T-helper 9 cell (primary cell): ENCODE measurements at places on chromosomes 3 and 15.

DNA sequence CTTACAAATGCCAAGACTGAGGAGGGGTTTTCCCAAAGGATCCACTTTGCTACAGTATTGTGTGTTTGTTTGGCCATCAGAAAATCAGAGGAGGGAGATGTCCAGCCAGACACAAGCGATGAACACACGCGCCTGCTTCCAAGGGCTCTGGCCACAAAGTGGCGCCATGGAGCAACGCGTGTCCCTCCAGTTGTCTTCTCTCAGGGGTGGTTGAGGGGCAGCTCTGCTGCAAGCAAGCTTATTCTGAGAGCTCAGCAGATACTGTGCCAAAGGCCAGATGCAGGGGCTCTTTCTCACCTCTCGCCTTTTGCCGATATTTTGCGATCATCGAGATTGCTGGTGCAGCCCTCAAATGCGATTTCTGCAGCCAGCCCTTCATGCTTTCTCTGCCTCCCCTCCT, 88.9 kb upstream of the OSBPL11 start:
- DNase-seq, result no peak

DNA sequence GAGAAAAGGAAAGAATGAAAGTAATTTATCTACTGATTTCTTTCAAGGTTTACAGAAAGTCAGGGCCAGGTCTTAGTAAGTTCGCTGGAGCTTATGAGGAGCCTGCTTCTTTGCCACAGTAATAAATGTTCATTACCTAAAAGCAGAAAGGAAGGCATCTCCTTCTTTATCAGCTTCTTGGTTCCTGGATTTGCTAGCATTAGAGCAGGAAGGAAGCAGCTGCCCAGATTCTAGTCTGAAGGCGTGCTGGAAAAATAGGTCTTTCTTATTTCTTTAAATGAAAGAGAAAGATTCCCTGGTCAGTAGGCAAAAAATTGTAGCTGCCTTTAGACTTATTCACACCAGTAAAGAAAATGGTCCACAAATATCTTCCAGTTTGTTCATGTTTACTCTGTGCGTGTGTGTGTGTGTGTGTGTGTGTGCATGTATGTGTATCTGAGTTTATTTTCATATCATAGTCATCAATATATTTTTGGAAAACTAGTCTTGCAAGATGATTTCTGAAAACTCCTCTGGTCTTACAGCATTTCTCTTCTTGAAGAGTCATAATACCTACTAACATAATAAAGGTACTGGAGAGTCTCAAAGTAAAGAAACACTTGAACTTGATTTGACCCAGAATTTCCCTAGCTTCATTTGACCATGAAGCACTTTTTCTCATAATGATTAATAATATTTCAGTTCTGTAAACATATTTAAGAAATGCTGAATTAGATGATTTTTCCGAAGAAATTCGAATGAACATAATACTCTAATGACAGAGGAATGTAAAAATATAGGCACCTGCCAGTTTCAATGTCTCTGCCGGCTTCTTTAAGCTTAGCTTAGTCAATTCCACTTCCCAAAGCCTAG, 255.3 kb upstream of the ZPLD1 start:
- DNase-seq, result no peak

- DNase-seq, result no peak
These were observed 7.3 kb downstream of the TYRO3 start for GRCh38 chr15:41566121-41566885.

- no peak for DNase-seq
These were observed 150.8 kb downstream of the TMEM108 start for GRCh38 chr3:133188996-133189395.

- DNase-seq, result no peak
These were observed 41.9 kb downstream of the EMC4 start for GRCh38 chr15:34266751-34267150.

- DNase-seq, result no peak
These were observed 14.6 kb downstream of the GABPB1 start for GRCh38 chr15:50340416-50340815.

GRCh38 chr15:71743861-71744382, 66.4 kb upstream of the NR2E3 start:
- peak; percentile 57 for DNase-seq

GRCh38 chr3:69409831-69410230, 23.9 kb upstream of the FRMD4B start:
- no peak for DNase-seq

GRCh38 chr3:171777596-171777995, 32.7 kb downstream of the PLD1 start:
- no peak for DNase-seq

- DNase-seq, result no peak
These were observed 25.1 kb upstream of the GOLGA8B start for GRCh38 chr15:34608517-34608916.

DNA sequence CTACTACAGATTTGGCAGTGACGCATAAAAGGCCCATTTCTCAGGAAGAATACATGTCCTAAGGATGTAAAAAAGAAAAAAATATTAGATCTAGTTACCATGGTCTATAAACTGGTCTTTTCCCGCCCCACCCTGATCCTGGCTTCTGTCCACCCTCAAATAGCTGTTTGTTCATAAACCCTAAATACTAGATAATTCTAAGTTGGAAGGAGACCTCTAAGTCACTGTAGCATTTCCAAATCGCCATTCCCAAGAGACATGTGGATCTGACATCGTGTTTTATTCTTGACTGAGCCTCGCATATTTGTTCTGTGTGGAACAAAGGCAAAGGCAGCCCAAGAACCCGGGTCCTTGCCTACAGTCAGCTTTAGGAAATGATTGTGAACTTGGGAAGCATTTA, 49.0 kb downstream of the LMCD1 start:
- no peak for DNase-seq

GRCh38 chr3:72659188-72659587, 189.1 kb downstream of the SHQ1 start:
- no peak for DNase-seq

GRCh38 chr3:119324899-119325298, 30.7 kb downstream of the ARHGAP31 start:
- no peak for DNase-seq

DNA sequence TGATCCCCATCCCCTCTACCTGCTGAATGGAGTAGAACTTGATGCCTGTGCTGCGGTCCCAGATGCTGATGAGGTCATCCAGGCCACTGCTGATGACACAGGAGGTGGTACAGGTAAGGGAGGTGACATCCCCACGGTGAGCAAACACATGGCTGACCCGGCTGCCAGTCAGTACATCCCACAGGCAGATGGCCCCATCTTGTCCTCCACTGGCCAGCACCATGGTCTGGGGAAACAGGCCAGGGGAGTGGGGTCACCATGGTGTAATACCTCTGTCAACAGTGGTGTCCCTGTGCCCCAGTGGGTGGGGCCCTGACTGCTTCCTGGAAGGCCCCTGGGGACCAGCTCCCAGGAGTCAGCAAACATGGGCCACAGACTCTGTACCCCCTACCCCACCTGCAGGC, 33.3 kb downstream of the PTPN23 start:
- no peak for DNase-seq

DNA sequence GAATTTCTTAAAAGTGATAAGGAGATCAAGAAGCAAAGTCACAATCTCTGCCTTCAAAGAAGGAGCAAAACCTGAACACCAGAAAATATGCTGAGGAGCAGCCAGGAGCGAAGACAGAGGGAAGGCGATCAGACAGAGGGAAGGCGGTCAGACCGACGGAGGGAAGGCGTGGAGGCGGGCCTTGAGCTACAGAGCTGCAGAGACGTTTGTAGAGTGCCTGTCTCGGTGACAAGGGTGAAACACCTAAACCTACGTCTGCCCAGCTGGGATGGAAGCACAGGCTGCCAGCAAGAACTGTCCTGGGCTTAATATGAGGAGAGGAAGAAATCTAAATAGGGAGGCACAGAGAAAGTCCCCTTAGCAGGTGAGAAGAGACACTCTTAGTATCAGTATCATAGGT, 476.0 kb downstream of the OCA2 start:
- DNase-seq, result no peak

DNA sequence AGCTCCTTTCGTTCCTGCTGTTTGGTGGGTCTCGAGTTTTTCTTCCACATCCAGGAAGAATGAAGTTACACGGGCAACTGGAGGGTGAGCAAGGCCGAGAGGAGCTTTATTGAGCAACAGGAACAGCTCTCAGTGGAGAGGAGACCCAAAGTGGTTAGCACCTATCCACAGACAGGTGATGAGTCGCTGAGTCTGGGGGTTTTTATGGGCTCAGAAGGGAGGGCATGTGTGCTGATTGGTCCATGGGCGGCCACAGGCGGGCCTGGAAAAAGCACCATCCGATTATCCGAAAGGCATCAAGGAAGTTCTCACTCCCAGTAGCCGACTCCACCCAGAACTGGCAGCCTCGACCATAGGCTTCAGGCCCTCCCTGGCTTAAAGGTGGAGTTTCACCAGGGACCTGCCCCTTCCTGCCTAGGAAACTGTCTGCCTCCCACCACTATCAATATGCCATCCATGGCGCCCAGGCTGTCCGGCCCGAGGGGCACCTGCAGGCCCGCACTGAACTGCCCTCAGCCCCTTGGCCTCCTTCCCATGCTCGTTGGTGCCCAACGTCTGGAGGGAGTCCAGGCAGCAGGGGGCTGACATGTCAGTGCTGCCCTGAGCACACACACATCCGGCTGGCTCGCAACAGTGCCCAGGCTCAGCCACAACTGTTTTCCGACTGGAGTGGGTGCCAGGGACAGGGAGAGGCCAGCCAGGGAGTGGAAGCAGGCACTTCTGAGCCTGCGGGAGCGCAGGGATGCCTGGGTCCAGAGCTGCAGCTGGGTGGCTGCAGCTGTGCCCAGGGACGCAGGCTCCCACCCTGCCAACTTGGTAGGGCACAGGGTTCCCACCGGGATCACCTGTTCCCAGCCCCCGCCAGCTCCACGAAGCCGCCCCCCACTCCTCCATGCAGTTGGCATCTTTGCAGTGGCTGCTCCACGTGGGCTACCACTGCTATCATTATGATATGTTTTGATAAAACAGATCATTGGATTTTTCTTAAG, 170.2 kb downstream of the FNDC3B start:
- no peak for DNase-seq

DNA sequence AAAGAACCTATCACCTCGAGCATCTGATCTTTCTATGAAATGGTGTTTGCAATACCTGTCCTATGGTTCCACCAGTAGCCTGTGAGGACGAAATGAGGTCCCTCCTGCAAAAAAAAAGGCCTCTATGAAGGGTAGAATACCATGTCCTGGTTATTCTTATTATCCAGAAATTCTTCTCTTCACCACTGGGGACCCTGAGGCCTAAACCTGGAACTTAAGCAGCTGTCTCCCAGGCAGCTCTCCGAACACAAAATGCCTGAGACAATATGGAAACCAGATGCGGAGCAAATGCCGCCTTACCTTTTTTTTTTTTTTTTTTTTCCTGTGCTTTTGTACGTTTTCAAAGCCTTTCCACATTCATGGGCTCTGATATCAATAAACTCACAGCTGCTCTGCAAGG, 62.1 kb upstream of the WNT5A start:
- no peak for DNase-seq

DNA sequence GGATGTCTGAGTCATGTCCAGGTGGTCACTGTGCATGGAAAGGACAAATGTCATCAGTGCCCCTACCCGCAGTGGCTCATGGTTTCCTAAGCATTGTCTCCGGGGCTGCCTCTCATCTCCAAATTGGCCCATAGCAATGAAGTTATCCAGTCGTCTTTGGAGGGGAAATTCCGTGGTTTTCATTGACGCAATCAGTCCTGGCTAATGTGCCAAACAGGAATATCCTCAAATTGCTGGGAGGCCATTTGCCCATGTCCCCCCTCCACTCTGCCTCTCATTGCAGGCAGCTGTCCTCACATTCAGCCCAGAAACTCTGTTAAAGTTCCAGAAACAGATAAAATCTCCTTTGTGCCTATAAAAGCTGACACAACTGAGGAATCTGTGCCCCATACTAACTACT, 81.6 kb downstream of the MCTP2 start:
- no peak for DNase-seq

DNA sequence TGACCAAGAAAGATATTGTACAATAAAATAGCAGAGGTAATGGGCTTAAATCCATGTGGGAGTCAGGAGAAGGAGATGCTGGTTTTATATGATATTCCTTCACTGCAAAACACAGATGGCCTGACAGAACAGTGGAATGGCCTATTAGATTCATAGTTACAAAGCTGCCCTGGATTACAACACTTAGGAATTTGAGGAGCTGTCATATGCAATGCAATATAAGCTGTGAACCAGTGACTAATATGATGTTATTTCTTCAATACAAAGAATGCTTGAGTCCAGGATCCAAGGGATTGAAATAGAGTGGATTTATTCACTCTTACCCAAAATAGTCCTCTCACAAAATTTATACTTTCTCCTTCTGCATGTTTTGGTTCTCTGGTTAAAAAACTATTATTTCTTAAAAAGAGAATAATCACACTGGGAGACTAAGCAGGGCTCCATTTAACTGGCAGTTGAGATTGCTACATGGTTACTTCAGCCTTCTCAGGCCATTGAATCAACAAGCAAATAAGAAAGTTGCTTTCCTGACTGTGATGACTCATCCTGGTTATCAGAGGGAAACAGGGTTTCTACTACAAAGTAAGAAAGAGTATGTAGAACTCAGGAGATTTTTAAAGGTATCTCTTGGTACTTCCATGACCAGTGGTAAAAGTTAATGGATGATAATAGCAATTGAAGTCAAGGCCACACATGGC, 79.8 kb upstream of the ZPLD1 start:
- DNase-seq, result no peak

DNA sequence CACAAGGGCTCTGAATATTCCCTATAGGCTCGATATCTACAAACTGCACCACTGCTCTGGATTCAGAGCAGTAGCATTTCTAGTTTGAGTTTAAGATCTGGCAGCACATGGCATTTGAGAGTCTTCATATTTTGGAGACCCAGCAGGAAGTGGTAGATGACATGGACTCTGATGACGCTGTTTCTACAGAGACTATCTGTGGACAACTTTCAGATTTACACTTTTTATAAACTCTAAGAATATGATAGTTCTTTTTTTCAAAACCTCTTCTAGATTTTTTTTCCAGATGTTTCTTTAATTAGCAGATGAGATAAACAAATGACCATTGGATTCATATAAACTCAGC, 35.8 kb downstream of the ARMC8 start:
- DNase-seq, result no peak

- DNase-seq, result no peak
These were observed 75.7 kb downstream of the FNDC3B start for GRCh38 chr3:172115059-172115458.

GRCh38 chr15:77532846-77533245, 99.9 kb downstream of the LINGO1 start:
- no peak for DNase-seq

DNA sequence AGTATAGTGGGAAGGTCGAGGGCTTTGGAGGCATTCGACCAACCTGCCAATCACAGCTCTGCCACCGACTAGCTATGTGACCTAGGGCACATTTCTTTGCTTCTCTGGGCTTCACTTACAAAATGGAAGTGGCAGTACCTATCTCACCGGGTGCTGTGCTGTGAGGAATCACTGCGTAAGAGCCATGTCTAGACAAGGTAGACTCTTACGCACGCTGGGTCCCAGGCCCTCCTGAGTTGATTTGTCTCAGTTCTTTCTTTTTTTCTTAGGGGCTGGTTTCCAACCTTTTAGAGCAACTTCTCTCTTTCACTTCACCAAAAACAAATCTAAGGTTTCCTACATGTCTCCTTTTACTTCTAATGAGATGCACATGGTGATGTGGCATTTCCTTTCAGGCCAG, 18.8 kb downstream of the CA12 start:
- no peak for DNase-seq

- no peak for DNase-seq
These were observed 117.4 kb upstream of the LPP start for GRCh38 chr3:188036375-188037194.
